RCC 7860 (cell line): ENCODE measurements at places on chromosomes 7 and 10.

DNA sequence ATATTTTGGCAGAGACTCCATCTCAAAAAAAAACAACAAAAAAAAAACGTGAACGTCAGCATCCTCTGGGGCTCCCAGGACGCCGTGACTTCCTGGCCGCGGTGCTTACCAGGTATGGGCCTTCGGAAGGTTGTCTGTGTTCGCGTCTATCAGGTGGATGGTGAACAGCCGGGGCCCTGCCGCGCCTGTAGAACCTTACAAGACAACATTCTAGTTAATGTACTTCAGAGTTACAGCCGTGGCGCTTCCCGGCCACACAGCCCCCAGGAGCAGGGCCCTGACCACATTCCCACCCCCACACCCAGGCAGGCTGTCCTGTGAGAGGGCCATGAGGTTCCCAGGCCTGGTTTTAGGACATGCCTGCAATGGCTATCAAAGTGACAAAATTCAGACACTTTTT, 111.0 kb downstream of the SMURF1 start:
- no peak for DNase-seq

DNA sequence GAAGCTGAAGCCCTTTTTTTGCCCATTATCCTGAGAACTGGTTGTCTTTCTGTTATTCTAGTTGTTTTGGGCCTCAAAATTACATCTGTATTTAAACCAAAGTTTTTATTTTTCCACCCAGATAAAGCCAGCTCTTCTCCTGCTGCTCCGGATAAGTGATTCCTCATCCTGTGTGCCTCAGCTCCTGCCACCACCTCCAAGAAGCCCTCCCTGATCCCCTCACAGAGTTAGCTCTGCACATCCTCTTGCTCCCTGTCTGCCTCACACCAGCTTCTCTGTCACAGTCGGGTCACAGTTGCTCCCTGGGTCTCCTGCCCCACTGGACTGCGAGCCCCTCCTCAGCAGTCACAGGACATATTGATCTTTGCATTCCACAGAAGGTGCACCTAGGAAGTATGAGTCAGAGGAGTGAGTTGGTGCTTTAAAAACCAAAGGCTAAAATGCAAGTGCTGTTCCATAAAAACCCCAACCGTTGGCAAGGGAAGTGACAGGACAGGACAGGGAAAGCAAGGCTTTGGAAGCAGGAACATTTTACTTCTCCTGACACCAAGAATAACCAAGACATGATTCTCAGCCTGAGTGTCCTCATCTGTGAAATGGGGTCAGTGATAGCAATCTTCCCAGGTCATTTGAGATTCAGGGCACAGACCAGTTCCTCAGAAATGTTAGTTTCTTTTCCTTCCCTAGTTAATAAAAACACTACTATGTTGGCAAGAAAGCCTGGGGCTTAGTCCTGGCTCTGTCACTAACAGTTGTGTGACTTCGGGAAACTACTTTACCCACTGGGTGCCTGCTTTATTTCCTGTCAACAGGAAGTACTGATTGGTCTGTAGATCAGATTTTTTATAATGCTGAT, 36.5 kb upstream of the EEPD1 start:
- DNase-seq, result peak; percentile 63

- no peak for DNase-seq
Observed at GRCh38 chr10:49627038-49627437, 13.2 kb downstream of the CHAT start.

- DNase-seq, result peak; percentile 61
Observed at GRCh38 chr10:60963441-60964256, 19.7 kb upstream of the RHOBTB1 start.

DNA sequence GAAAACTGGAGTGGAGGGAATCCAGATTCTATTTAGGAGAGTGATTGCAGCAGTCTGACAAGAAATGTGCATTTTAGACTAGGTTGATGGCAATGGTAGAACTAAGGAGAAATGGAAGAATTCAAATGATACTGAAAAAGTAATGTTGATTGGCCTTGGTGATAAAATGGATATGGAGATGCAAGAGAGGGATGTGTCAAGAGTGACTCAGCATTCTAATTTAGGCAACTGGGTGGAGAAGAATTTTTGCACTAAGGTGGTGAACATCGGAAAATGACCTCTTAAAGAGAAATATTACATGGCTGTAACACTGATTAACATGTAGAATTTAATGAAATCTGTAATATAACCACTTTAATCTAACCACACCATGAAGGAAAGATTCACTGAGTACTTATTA, 806.5 kb downstream of the PHTF2 start:
- DNase-seq, result no peak

- no peak for DNase-seq
Observed at GRCh38 chr10:18866852-18867251, 181.7 kb upstream of the MALRD1 start.

- no peak for DNase-seq
Observed at GRCh38 chr7:14001139-14001538, 11.7 kb upstream of the ETV1 start.

GRCh38 chr7:89223900-89224395, 428.4 kb upstream of the TEX47 start:
- DNase-seq, result no peak

DNA sequence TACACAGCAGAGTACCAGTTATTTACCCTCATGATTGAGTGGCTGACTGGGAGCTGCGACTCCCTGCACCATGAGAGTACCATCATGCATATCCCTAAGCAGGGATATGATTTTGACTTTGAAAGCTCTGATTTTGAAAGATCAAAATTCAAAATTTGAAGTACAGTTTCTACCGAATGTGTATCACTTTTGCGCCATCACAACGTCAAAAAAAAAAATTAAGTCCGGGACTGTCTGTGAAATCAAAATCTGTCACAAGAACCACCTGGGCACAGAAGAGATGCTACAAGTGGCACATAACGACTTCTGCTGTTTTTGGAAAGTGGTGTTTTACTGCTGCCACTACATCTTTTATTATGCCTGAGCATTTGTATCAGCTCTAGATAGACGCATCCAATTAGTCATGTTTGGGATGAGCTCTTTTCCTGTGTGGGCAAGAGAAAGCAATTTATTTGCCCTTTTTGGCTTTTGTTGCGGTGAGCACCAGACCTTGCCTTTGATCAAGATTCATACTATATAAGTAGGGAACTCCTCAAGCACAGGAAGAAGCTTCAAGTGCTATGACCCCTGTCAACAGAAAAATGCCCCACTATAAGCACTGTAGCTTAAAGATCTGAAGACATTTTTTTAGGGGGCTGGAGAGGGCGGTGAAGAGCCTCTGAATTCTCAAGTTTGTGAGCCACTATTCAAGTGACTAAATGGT, 10.7 kb downstream of the MTPN start:
- DNase-seq, result no peak

- no peak for DNase-seq
Observed at GRCh38 chr10:108052981-108053380, 888.5 kb upstream of the SORCS1 start.

- DNase-seq, result no peak
Observed at GRCh38 chr7:38248069-38248567, 25.3 kb downstream of the TARP start.

- DNase-seq, result no peak
Observed at GRCh38 chr10:49272251-49273081, 26.5 kb upstream of the C10orf71 start.

DNA sequence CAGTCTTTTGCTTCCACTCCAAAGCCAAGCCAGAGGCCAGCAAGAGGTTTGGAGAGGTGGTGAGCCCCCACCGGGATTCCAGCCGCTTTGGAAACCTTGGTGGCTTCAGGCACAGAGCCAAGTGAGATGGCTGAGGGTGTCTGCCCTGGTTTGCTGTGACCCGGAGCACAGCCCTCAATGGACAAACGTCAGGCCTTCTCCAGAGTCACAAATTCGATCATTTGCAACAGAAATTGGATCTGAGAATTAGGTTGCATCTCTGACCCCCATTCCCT, 885 bp upstream of the NKX1-2 start:
- DNase-seq, result no peak

DNA sequence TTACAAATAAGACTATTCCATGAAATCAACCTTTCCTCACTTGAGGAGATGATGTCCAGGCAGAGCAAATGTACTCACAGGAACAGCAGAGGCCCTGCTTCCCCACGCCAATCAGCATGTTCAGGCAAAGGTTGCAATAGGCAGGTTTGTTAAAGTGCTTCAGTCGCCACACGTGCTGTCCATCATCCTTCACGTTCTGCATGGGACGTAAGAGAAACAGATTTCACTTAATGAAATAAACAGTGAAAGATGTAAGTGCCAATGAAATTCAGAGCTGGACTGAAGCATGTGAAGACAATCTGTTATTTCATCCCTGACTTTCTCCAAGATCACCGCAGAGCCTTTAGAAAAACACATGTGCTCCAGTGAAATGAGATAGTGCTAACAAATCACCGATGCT, 217.4 kb downstream of the DGKB start:
- DNase-seq, result no peak

DNA sequence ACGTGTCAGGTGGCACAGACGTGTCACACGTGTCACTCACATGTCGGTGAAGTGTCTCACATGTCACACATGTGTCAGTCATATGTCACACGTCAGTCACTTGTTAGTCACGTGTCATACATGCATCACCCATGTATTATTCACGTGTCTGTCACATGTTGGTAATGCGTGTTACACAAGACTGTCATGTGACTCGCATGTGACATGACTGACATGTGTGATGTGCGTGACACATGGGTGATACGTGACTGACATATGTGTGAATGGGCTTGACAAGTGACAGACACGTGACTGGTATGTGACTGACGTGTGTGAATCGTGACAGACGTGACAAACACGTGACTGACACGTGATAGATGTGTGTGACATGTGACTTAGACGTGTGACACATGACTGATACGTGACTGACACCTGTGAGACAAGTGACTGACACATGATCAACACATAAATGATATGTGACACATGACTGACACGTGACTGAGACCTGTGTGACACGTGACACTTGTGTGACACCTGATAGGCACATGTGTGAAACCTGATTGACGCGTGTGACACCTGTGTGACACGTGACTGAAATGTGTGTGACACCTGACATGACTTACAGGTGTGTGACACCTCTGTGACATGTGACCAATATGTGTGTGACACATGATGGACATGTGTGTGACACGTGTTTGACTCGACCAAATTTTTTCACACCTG, 56.1 kb downstream of the ZNF92 start:
- no peak for DNase-seq

- DNase-seq, result no peak
Observed at GRCh38 chr7:130063036-130063435, 7.3 kb upstream of the KLHDC10 start.

GRCh38 chr7:113410796-113411195, 292.4 kb upstream of the SMIM30 start:
- DNase-seq, result no peak

GRCh38 chr7:74001150-74001494, 26.9 kb upstream of the ELN start:
- DNase-seq, result no peak

- DNase-seq, result no peak
Observed at GRCh38 chr10:82464191-82464818, 589.3 kb downstream of the NRG3 start.

DNA sequence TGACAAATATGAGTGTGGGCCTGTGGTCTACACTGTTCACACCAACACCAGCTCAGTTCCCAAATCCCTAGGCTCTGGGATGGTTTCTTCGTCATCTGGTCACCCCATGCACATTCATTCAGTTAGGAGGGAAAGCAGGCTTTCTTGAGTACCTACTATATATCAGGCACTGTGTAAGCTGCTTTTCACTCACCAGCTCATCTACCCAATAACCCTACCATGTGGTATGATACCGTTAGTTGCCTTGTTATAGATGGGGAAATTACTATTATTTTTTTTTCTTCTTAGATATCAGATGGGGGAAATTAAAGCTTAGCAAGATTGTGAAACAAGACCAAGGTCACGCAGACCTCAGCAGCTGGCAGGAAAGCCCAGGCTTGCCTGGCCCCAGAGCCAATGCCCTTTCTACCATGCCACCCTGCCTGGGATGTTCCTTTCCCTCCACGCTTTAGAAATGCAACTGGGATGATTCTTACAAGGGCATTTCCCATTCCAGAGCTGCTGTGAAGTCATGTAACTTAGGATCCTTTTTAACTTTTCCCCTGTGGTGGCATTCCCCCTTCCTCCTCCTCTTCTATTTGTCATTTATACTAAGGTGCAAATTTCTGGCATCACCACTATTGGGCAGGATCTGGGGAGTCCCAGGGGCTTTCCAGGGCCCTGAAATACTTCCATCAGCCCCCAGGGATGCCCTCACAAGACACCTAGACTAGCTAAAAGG, 93.1 kb upstream of the EFCAB10 start:
- no peak for DNase-seq

DNA sequence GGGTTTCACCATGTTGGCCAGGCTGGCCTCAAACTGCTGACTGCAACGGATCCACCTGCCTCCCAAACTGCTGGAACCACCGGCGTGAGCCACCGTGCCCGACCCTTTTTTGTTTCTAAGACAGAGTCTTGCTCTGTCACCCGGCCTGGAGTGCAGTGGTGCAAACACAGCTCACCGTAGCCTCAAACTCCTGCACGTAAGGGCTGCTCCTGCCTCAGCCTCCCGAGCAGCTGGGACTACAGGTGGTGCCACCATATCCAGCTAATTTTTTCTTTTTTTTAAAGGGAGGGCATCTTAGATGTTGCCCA, 36.4 kb downstream of the ADAP1 start:
- no peak for DNase-seq

DNA sequence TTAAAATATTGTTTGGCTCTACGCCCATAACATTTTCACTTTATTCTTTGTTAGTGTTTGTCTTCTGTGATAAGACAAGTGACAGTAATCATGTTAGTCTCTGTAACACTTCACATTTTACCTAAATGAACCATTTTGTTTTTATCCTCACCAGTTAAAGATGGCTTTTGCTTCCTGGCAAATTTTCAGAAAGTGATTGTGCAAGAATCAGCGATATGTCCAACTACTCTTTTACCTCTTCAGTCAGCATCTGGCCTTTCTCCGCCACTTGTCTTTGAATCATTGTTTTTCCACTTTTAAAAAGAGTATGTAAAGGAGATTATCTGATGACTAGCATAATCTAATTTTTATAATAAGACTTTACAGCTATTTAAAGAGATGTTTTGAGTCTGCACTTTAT, 3.5 kb downstream of the DGKB start:
- DNase-seq, result no peak

- no peak for DNase-seq
Observed at GRCh38 chr10:25824050-25824449, 110.0 kb upstream of the MYO3A start.

DNA sequence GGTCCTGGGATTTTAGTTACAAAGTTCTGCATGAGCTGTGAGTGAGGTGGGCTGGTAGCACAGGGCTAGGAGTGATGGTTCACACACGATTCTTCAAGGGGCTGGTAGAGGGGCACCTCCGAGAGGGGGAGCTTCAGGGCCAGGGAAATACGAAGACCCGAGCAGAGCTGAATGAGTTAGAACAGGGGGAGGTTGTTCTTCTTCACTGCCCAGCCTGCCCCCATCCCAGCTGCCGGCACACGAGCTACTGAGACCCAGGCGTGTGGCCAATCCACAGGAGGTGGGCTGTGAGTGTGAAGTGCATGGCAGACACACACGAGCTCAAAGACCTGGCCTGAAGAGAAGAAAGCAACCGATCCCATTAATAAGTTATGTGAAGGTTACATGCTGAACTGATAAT, 256.2 kb upstream of the ZNF32 start:
- no peak for DNase-seq
